Central memory CD4-positive, alpha-beta T cell (primary cell): ENCODE measurements at places on chromosomes 3 and 15.

GRCh38 chr15:75425966-75426500 is 25.5 kb downstream of the SIN3A start:
- no peak for DNase-seq

- DNase-seq, result no peak
Observed at GRCh38 chr15:47366884-47367283, 350.4 kb upstream of the SEMA6D start.

GRCh38 chr15:40439960-40440742 is 602 bp upstream of the BAHD1 start:
- peak; percentile 20 for DNase-seq

GRCh38 chr3:172982736-172983364 is 158.2 kb downstream of the SPATA16 start:
- no peak for DNase-seq

DNA sequence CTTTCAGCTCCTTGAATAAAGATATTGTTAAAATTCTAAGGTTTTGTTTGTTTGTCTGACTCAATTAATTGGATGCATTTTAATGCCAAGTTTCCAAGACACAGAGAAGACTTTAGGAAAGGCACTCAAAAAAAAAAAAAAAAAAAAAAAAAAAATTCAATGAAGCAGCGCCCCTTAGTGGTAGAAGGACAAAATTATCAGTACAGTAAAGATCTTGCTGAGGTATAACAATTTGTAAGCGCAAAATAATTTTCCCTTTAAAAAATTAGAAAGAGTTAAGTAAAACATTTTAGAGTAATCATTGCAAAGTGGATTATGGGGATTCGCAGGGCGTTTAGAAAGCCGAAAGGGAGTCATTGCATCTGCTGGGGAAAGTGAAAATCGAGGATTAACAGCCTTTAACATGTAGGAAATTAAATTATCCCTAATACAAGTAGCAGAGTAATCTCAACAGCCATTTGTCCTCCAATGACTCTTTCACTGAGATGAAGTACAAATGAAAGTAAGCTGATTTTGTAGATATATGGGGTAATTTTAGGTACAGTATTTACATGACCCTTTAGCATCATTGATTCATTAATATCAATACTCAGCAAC is 5.8 kb upstream of the DIS3L start:
- DNase-seq, result peak; percentile 14

- DNase-seq, result no peak
Observed at GRCh38 chr3:54530091-54530490, 397.8 kb downstream of the LRTM1 start.

DNA sequence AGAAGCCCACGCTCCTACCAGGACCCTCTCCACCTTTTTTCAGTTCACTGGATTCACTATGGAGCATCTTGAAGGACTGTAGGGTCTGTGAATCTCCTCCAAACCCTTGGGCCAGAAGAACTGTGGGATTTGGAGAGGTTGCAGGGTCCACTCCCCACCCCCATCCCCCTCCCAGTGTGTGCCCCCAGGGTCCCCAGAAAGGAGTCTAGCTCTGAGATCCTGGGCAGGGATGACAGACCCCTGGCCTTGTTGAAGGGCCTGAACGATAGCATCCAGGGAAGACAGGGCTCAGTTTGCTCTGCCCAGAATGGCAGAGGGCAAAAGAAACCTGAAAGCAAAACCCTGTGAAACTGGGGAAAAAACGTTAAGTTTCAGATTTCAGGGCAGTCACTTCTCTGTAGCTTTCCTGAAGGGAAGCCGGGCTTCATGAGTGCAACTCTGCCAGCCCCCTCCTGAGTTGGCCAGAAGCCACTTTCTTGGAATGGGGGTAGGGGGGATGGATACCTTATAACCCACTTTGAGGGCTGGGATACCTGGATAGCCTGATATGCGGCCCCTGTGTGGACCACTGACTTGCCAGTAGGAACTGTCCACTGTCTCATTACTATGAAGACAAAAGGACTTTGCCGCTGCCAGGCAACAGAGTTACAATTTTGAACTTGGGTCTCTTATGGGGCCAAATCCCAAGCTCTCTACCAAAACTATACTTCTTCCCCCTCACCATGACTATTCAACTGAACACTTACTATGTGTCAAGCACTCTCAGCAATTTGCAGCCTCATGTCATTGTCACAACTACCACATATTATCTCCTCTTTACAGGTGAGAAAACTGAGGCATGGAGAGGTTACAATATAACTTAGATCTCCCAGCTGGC is 1.6 kb upstream of the CISH start:
- DNase-seq, result no peak

- no peak for DNase-seq
Observed at GRCh38 chr3:15010664-15011063, 54.5 kb downstream of the MRPS25 start.

DNA sequence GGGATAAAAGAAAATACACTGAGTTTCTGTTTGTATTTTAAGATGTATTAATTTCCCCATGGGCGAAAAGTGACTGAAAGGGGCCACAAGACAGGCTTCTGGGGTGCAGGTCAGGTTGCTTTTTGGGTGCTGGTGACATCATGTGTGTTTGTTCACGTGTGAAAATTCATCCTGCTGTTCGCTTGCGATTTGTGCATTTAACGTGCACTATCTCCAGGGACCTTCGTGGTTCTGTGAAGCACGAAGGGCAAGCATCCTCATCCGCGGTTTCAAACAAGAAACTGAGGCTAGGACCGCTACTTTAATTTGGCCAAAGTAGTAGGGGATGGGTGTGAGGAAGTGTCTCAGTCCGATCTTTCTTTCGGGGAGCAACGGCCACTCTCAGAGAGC is 1.6 kb upstream of the SMAD6 start:
- no peak for DNase-seq

GRCh38 chr3:59813148-59813538 is 763.3 kb upstream of the CFAP20DC start:
- no peak for DNase-seq

DNA sequence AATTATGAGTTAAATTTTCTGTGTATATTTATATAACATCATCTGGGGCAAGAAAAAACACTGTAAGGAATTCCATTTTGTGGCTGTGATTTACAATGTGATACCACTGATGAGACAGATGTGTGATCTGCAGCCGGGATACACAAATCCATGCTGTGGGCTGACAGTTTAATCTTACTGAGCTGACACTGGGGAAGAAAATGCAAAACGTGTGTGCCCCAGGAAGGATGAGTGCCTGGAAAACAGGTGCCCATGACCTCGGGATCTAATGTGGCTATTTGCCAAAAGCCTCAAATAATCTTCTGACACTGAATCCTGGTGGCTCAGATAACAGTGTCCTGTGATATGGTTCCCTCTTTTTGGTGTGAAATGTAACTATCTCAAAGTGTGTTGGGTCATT is 10.5 kb downstream of the MYRIP start:
- no peak for DNase-seq

- no peak for DNase-seq
Observed at GRCh38 chr3:33926998-33927605, 128.7 kb downstream of the PDCD6IP start.

DNA sequence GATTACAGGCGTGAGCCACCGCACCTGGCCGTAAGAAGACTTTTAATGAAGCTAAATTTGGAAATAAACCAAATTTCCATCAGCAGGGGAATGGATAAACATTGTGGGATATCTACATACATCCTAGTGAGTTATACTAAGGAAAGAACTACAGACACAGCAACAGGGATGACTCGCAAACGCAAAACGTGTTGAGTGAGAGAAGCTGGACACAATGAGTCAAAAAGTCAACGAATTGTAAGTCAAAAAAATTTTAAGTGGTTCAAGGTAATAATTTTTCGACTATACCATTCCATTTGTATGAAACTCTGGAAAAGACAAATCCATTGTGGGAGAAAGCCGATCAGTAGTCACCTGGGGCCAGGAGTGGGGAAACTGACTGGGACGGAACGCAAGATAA is 19.9 kb downstream of the PLA2G4F start:
- no peak for DNase-seq

GRCh38 chr3:11764931-11765363 is 81.7 kb downstream of the TAMM41 start:
- peak; percentile 4 for DNase-seq

GRCh38 chr3:171028025-171028778 is 1.7 kb upstream of the SLC2A2 start:
- peak; percentile 23 for DNase-seq

GRCh38 chr15:58440922-58441321 is 9.1 kb downstream of the LIPC start:
- no peak for DNase-seq

- DNase-seq, result no peak
Observed at GRCh38 chr3:59273976-59274375, 224.2 kb upstream of the CFAP20DC start.

DNA sequence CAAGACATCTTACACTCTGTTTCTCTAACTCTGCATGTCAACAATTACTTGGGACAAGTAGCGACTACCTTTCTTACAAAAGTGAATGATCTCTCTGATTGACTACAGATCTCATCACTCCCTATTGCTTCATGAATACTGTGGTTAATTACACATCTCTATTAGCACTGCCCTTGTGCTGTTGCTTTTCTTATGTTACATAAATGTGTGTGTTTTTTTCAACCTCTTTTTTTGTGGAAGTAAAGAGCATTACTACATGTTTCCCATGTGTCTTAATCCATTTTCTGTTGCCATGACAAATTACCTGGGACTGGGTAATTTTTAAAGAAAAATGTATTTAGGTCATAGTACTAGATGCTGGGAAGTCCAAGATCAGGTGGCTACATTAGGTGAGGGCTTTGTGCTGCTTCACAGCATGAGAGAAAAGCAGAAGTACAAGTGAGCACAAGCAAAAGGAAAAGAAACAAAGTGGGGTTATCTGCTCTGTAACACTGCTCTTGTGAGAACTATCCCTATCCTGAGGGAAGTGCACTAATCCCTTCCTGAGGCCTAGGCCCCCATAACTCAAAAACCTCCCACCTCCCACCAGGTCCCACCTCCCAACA is 298.2 kb upstream of the SATB1 start:
- no peak for DNase-seq

DNA sequence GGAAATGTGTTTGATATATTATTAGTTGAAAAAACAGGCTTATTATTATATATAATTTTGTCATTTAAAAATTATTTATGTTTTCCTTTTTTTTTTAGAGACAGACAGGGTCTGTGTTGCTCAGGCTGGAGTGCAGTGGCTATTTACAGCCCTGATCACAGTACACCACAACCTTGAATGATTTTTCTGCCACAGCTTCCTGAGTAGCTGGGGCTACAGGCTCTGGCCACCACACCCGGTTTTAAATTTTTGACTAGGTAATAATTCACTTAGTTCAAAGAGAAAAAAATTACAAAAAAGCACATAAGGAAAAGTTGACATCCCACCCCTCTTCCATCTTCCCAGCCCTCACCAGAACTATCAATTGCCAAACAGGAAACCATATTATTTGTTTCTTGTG is 4.7 kb upstream of the CEMIP start:
- no peak for DNase-seq

DNA sequence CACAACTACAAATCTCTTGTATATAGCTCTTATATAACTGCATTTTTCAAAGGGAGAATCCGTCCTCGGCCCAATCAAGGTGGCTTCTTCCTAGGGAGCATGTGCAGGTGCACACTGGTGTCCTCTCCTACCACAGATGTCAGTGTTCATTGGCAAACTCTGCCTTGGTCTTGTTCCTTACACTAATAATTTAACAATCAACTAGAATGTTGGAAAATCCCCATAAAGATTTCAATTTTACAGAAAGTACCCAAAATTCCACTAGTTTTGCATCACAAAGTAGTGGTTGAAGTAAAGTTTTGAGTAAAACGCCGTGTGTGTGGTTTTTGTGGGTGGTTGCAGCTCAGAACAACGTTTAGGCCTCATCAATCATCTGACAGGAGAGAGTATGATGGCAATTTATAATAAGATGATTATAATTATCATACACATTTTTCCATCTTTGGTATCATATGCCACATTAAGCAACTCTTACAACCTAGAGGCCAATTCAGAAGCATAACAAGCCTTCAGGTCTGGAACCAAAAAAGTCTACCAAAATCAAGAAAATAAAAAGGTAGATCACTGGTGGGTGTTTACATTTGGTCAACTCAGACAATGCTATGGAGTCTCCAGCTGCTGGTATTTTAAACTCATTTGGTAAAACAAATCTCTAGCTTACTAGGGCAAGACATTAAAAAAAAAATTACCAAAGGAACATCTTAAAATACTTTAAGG is 128.9 kb upstream of the BHLHE40 start:
- DNase-seq, result no peak

GRCh38 chr3:133930341-133930933 is 34.8 kb upstream of the RAB6B start:
- no peak for DNase-seq
